ENCODE measurements at places on chromosomes 2 and 18.

- DNase-seq: no peak
Observed at GRCh38 chr18:34880403-34880802, 160.8 kb upstream of the MAPRE2 start.

- DNase-seq: no peak
Observed at GRCh38 chr2:120539937-120540718, 194.2 kb downstream of the INHBB start.

- no peak for DNase-seq
Observed at GRCh38 chr2:152037743-152038435, 61.0 kb downstream of the CACNB4 start.

- DNase-seq: no peak
Observed at GRCh38 chr2:96768083-96768561, 7.4 kb downstream of the CNNM4 start.

DNA sequence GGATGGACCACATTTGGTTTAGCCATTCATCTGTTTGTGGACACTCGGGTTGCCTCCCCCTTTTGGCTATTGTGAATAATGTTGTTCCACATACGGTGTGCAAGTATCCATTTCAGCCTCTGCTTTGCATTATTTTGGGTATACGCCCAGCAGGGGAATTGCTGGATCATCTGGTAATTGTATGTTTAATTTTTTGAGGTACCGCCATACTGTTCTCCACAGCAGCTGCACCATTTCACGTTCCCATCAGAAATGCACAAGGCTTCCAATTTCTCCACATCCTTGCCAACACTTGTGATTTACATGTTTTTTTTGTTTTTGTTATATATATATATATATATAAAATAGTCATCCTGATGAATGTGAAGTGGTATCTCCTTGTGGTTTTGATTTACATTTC is 54.6 kb upstream of the TWIST2 start:
- no peak for DNase-seq

GRCh38 chr2:186496401-186496800 is 10.3 kb downstream of the ZC3H15 start:
- DNase-seq: no peak

- no peak for DNase-seq
Observed at GRCh38 chr18:6399776-6400175, 14.9 kb downstream of the L3MBTL4 start.

DNA sequence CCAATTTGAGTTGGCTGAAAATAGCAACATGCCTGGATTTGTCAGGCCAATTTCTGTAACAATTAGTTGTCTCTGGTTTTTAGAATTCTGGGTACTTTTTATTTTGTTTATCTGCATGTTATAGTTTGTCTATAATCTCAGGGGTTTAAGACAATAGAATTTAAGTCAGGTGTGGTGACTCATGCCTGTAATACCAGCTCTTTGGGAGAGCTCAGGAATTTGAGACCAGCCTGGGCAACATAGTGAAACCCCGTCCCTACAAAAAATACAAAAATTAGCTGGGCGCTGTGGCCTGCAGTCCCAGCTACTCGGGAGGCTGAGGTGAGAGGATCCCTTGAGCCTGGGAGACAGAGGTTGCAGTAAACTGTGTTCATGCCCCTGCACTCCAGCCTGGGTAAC is 114.4 kb upstream of the GLS start:
- DNase-seq: no peak

DNA sequence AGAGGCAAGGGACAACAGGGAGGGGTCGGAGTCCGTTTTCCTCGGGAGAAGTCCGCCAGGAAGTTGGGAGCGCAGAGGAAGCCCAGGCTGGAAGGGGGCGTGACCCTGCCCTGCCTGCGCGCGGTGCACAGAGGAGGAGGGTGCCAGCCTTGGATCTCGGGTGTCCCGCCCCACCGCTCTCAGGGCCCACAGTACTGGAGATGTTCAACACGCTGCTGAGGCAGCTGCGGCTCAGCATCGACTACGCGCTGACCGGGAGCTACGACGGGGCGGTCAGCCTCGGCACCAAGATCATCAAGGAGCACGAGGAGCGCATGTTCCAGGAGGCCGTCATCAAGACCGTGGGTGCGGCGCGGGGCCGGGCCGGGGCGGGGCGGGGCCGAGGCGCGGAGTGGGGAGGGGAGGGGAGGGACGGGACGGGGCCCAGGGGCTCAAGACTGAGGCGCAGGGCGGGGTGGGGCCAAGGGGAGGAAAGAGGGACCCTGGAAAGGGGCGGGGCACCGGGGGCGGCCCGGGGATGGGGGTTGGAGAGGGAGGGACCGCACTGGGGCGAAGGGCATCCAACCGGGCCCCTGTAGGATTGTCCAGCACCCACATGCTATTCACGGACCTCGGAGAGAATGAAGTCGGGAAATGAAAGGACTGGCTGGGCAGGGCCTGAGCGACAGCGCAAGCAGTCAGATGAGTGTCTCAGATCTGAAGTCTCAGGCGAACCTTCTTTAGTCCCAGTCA is 36.6 kb downstream of the POMC start:
- no peak for DNase-seq

DNA sequence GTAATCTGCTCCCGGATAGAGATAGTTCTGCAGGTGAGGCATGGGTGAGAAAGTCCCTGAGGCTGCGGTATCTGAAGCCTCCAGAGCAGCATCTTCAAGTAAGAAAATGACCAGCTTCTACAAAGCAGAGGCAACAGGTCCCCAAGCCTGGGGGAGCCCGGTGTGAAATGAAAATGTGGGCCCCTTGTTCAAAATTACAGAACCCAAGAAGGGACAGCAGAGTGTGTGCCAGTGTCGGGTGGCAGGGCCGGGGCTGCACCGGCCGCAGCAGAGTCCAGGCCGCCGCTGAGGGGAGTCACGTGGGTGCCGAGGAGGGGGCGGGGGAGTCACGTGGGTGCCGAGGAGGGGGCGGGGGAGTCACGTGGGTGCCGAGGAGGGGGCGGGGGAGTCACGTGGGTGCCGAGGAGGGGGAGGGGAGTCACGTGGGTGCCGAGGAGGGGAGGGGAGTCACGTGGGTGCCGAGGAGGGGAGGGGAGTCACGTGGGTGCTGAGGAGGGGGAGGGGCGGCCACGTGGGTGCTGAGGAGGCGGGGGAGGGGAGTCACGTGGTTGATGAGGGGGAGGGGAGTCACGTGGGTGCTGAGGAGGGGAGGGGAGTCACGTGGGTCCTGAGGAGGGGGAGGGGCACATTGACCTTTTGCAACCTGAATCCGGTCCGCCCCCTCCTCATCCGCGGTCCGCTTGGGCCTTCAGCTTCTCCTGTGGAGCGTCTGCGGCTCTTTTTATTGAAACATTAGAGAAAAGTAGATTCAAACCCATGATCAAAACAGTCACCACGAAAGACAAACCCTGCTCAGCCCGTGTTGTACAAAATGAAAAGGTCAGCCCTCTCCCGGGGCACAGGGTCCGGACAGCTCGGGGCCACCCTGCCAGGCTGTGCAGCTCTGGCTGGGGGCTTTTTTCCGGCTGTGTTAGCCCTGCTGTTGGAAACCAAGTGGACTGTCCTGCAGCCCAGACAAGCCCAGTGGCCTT is 10.4 kb downstream of the COLEC11 start:
- DNase-seq: no peak

GRCh38 chr2:144469798-144470197 is 50.1 kb downstream of the ZEB2 start:
- no peak for DNase-seq

Measured in stimulated activated CD4-positive, alpha-beta T cell treated with anti-CD3 and anti-CD28 coated beads, Interleukin-1b, Interleukin-23, amount 100 ng/mL, for 4 hours (primary cell).